Suppressor macrophage (primary cell): ENCODE measurements at places on chromosomes 13 and 19.
A peak's percentile ranks its signal among the peaks of the same experiment; 100 is the strongest.

GRCh38 chr19:12521996-12522395 is 29.3 kb downstream of the ZNF564 start:
- DNase-seq: no peak

DNA sequence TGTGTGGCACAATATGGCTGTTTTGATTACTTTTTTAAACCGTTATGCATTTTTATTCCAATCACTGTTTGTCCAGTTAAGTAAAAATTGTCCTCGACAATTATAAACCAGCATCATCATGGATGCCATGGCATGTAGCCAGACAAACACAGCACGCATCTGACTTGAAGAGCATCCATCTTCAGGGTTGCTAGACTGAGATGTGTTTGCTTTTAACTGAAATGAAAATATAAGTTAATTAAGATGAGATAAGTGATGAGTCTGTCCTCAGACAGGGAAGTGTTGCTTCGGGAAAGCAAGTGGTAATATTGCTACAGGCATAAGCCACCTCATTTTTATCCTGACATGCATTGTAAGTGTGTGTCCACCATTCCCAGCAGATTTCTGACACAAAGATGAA is 92.8 kb upstream of the TPP2 start:
- DNase-seq: no peak

GRCh38 chr13:24249624-24250023 is 59.8 kb upstream of the C1QTNF9 start:
- DNase-seq: peak; percentile 62

DNA sequence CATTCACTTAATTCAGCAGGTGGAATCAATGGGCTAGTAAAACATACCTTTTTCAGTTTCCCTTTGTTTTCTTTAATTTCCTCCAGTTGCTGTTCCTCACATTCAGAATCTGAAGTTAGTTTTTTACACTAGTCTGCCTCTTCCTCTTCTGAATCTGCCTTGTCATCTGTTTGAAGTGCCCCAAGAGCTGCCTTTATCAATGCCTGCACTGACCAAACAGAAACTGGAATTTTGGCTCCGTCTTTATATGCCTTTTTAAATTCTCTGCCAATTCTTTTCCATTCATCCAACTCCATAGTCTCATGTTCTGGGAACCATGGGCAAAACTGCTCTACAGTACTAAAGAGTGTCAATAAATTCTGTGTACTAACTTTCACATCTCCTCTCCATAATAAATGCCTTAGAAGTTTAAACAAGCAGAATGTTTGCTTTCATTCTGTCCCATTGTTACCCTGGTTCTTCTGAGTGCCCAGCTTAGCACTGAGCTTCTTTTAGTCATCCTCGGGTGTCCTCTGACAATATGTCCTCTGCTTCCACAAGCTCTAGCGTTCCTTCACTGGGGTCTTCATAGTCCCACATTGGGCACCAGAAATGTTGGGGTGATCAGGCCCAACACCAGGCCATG is 154.2 kb downstream of the ZNF486 start:
- DNase-seq: no peak

- peak; percentile 61 for DNase-seq
These were observed 36.1 kb downstream of the ACTN4 start for GRCh38 chr19:38683393-38684077.

GRCh38 chr19:29836409-29836825 is 24.6 kb downstream of the CCNE1 start:
- DNase-seq: no peak

DNA sequence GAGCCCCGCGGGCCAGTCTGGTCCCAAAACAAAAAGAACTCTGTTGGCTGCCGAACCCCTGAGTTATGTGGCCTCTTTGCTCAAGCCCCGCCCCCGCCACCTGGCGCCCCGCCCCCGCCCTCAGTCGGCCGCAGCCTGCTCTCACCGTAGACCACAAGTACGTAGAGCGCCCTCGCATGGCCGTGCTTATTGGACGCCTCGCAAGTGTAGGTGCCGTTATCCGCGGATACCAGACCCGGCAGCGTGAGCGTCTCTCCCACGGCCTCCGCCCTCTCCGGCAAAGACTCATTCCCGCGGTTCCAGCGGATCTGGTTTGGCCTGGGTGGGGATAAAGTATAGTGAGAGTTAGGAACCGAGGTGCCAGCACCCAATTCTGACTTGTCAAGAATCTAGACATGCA is 5.5 kb upstream of the ZNF428 start:
- peak; percentile 58 for DNase-seq

- no peak for DNase-seq
These were observed 73.2 kb upstream of the MEDAG start for GRCh38 chr13:30832845-30833332.

DNA sequence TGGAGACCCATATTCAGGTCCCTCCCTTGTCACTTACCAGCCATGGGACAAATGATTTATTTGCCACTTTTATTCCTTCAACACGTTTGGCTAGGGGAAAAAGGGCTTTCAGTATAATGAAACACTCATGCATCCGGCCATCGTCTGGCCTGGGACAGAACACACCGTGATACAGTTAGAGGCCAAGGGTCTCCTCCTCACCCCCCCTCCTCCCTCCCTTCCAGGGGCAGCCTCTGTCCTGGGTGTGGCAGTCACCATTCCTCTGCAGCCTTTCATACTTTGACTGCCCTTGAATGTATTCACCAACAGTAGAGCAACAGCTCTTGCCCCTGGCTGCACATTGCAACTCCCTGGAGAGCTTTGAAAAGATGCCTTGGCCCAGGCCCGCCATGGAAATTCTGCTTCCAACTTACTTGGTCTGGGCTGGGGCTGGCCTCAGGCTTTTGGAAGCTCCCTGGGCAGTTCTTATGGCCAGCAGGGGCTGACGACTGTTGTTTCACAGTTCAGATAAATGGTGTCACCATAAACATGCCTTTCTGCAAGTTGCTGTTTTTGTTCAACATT is 3.0 kb downstream of the PAK4 start:
- DNase-seq: no peak

GRCh38 chr19:12465211-12465610 is 19.4 kb downstream of the ZNF709 start:
- peak; percentile 2 for DNase-seq

DNA sequence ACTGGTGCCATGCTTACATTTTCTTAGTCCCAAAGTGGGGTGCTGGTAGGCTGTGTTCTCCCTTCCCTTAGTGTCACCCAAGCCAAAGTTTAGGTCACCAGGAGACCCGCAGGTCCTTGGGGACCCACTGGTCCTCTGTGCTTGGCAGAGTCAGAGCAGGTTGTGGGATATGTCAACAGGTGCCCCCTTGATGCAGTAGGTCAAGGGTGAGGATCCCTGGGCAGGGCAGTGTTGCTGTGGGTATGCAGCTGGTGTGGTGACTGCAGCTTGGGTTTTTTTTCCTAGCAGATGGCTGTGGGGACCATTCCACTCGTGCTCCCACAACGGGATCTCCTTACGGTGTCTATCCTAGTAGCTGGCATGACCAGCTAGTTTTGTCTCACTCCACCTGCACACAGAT is 23.7 kb downstream of the NHLRC3 start:
- no peak for DNase-seq

DNA sequence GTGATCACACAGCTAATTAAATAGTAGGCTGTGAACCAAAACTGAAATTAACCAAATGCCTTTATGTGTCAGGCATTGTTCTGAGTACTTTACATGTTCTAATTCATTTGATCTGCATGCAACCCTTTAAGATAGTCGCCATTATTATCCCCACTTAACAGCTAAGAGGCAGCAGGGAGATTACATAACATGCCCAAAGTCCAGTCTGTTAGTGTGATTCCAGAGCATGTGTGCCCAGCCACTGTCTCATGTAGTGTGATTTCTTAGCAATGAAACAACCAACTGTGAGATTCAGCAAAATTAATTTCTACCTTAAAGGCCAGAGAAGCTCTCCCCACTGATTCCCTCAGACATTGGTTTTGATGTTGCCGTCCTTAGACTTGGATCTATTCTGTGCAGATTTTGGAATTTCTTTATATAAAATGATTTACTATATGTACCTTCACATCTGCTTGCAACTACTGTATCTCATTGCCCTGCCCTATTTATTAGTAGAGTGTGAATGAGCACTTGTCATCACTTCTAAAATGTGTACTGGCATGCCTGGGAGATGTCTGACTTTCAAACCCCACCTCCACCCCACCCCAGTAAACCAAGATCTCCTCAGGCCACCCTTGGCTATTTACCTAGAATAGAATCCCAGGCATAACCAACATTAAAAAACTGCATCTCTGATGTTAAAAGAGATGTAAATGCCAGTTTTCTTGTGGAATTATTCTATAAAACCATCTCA is 41.2 kb downstream of the POLR1D start:
- DNase-seq: no peak

DNA sequence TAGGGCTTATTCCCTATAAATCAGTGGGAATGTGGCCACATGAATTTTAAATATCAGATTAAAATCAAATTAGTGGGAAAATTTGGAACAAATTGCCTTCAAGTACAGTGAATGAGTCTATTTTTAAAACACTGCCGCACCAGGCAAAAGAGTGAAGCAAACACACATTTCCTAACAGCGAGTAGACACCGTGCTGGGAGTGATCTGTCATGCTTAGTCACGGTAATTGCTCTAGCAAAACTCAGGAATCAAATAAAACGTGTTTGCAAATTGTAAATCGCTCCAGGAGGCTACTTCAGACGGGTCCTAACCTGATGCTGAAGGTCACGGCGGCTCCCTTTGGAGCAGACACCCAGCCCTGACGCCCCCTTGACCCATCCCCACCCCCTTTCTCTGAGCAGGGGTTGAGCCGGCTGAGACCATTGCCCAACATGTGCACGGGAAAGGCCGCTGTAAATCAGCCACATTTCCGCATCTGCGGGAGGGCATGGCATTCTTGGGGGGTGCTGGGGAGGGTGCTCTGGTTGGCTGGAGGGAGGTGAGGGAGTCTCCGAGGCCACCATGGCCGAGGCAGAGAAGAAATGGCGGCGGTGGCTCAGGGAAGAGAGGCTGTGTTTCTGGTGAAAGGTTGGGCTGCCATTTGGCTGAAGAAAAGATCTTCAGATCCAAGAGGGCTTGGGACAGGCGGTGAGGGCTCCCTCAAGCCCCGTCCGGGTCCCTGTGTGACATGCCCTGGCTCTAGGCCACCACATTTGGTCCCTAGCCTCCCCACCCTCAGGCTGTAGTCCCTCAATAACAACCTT is 8.9 kb downstream of the CEBPA start:
- DNase-seq: peak; percentile 74

DNA sequence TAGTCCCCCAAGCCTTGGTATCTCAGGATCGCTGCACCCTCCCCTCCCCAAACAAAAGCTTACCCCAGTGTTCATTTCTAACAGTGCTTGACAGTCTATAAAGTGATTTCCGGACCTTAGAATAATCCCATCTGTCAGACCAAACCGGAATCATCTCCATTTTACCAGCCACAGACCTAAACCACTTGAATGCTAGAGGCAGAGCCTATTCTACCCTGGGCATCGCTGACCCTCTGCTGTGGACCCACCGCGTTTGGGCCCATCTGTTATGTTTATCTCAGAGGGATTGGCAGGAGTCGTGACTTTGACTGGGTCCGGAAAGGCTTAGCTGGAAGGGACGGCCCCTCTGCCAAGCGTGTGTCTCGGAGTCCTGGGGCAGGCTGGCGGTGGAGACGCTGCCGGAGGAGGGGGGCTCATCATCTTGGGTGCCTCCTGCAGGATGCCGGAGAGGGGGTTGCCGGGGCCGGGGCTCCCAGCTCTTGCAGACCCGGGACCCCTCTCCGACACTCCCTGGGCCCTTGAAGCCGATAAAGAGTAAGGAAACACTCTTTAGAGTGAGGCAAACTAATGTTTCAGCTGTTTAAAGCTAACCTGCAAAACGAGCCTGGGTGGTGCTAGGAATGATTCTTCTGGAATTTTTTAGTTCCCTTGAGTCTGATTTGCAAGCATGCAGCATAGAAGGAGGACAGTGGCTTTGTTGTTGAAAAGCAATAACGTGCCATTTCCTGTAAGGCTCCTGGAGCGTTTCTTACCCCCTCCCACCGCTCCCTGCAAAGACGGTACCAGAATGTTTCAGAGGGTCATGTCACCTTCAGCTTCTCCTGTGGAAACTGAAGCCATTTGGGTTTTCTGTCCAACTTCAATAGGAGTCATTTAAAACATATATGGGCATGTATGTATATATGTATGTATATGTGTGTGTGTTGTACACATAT is 1.3 kb downstream of the SLC25A42 start:
- no peak for DNase-seq

- DNase-seq: no peak
These were observed 499.9 kb downstream of the KCTD12 start for GRCh38 chr13:76386321-76386720.
